Stimulated activated naive B cell treated with anti-CD40 and anti-IgM and Interleukin-4, amounts not matched to agents 10 μg/mL and 1 μg/mL and 100 μg/mL, for 72 hours (primary cell): ENCODE measurements at places on chromosomes 12 and 14.

DNA sequence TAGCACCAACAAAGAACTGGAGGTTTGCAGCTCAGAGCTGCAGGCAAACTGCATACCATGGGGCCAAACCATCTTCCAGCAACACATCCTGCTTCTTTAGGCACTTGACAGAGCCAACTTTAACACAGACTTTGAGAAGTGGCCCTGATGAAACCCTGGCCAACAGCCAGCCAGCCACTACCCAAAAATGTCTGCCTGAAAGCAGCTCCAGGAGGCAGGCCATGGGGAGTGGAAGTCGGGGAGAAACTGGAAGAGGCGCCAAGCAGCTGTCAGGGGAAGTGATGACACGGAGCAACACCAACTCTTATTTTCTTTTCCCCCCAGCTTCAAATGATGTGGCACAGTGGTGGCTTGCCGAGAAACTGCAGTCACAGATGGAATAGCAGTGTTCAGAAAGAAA lies 110.9 kb upstream of the PLXNC1 start:
- DNase-seq = no peak

GRCh38 chr14:76950055-76951020 lies 78.2 kb downstream of the IRF2BPL start:
- no peak for DNase-seq

GRCh38 chr12:91189516-91189915 lies 6.9 kb upstream of the DCN start:
- DNase-seq = no peak

DNA sequence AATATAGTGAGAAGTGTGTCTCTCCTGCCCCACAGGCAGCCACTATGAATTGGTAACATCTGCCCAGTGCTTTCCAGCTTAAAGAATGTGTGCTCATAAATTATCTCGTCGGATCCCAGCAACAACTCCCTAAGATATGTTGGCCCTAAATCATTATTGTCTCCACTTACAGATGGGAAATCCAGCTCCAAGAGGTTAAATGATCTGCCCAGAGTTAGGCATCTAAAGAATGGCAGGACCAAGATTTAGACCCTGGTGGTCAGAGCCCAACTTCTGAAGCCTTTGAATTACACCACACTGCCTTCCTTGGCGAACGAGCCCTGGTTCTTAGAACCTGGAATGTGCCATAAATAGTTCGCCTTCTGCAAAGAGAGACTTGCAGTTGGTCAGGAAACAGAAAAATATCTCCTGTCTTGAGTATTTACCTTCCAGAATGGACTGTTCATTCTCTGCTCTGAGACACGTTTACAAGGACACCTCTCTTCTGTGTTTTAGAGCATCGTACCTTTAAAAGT lies 20.1 kb upstream of the PLEK2 start:
- no peak for DNase-seq

DNA sequence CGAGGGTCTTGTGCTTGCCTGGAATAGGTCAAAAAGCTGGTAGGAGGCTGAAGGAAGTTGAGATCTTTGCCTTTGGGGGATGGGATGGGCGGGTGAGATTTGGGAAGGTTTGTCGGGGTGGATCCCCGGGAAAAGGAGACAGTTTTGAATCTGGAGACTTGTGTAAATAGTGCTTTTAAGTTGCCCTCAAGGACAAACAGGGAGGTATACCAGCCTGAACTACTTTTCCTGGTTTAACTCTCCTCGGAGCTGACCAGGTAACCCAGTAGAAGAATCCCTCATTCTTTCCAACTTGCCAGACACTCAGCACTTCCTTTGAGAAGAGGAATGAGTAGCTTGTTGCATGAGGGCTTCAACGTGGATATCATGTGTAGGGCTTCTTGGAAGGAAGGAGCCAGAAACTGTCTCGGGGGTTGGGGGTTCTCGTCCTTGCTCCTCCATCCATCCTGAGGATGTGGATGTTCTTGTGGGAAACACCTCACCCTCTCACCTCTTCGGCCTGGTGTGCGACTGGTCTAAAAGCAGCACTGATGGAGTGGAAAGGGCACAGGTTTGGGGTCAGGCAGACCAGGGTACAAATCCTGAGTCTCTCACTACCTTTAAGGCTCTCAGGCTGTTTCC lies 1.9 kb downstream of the TEAD4 start:
- no peak for DNase-seq

DNA sequence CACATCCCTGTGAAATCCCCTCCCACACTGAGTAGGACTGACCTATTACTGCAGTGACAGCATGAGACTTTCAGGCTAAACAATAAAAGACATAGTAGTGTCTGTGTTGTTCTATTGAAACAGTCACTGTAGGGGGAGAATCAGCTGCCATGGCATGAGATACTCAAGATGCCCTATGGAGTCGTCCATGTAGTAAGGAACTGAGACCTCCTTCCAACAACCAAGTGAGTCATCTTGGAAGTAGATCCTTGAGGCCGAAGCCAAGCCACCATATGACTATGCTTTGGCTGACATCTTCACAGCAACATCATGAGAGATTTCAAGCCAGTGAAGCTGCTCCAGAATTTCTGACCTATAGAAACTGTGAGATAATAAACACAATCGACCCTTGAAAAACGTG lies 12.1 kb upstream of the LRP6 start:
- no peak for DNase-seq

- DNase-seq = no peak
These were observed 461.2 kb downstream of the FLRT2 start for GRCh38 chr14:85991156-85991555.

GRCh38 chr14:99980299-99980698 lies 84.9 kb upstream of the EVL start:
- DNase-seq = no peak

DNA sequence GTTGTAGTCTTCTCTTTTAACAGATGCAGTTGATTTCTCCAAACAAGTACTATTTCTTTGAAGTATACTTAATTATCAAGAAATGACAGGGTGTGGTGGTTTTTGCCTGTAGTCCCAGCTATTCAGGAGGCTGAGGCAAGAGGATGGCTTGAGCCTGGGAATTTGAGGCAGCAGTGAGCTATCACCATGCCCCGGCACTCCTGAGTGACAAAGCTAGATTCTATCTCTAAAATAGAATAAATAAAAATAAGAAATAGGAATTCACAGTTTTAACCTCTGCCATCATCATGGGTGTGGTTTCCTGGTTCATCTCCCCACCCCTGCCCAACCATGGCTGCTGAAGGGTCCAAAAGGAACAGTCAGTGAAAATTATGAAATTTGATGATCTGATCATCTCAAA lies 290.2 kb upstream of the FLRT2 start:
- no peak for DNase-seq
